ENCODE measurements at places on chromosomes 7 and 10. TPM values are rescaled to one million over a fixed set of nuclear protein-coding genes. Genes with fewer than 3 reads are reported as not detected.

The CRPPA gene
- 0.38 TPM for polyA plus RNA-seq

The HOXA2 gene
- polyA plus RNA-seq: 1.2 TPM

The HOXA1 gene
- polyA plus RNA-seq: 0.33 TPM

The PPP1R17 gene
- polyA plus RNA-seq: 0.63 TPM

The C7orf33 gene
- not detected for polyA plus RNA-seq

The TMEM229A gene
- polyA plus RNA-seq: not detected

The POLR2J2 gene
- 6.3 TPM for polyA plus RNA-seq

The ANKRD30A gene
- polyA plus RNA-seq: not detected

The LIPN gene
- polyA plus RNA-seq: 2.6 TPM

The FGL2 gene
- polyA plus RNA-seq: 18.4 TPM

The TMEM236 gene
- polyA plus RNA-seq: 0.75 TPM

The PODXL gene
- polyA plus RNA-seq: 24.3 TPM

The UPK3B gene
- polyA plus RNA-seq: 4.7 TPM

The PILRA gene
- 14.2 TPM for polyA plus RNA-seq

The RET gene
- 0.33 TPM for polyA plus RNA-seq

The INA gene
- polyA plus RNA-seq: 0.07 TPM

The AGBL3 gene
- polyA plus RNA-seq: 1.3 TPM

The GALNT17 gene
- polyA plus RNA-seq: 2.8 TPM

The PNLIPRP2 gene
- polyA plus RNA-seq: 0.06 TPM

The CYP3A4 gene
- polyA plus RNA-seq: not detected

The P4HA1 gene
- 10.5 TPM for polyA plus RNA-seq

Data from lung (tissue), 17 donors.